CD4-positive, alpha-beta T cell treated with Interferon alpha-2 for 1 hour (primary cell): ENCODE measurements at places on chromosomes 4 and X.

DNA sequence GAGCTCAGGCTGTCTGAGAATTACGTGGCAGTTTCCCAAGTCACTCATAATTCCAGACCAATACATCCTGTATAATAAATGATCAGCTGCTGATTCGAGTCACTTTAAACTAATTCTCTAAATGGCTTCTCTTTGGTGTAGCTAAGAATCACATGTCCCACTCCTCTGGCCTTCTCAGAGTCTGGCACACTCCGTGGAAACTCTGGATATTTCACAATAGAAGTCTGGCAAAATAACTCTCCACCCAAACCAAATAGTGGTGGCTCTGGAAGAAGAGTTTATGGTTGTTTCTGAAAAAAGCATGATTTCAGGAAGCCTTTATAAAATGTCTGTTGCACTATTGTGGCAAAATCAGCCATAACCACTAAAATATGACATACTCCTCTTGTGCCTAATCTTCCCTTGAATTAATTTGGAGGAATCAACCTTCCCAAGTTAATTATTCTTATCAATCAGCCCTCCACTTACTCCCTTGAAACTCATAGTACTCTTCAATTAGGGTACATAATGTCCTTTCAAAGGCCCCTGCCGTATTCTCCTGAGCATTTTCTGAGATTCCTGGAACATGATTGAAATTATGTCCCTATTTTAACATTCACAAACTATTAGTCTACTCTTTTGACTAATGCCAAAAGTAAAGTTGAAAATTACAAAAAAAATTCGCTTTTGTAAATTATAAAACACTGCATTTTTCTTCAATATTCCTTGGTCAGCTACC is 991.6 kb downstream of the FAT4 start:
- no peak for DNase-seq

DNA sequence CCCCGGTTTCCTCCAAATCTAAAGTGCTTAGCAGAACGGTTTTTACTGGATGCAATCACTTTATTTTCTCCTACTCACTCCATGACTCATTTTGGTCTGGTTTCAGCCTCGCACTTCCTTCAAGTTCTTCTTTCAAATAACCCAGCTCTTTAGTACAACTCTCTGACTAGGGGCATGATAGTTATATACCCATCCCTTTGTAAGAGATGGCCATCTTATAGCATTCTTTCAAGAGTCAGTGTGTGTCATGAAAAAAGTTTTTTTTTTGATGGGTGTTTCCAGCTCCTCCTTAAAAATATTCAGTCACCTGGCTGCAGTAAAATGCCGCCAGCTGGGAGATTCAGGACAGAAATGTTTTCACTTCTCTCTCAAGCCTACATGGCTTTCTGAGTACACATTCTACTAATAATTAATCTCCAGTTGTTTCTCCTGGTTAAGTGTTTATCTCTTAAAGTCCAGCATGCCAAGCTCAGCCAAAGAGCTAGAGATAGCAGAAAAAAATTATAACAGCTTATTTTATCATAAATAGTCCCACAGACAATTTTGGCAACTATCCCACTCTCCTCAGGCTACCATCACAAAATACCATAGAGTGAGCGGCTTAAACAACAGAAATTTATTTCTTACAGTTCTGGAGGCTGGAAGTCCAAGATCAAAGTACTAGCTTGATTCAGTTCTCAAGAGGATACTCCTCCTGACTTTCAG is 139.3 kb downstream of the GASK1B start:
- DNase-seq = no peak

- DNase-seq = no peak
These were observed 27.5 kb downstream of the NKX1-1 start for GRCh38 chr4:1378559-1379231.

DNA sequence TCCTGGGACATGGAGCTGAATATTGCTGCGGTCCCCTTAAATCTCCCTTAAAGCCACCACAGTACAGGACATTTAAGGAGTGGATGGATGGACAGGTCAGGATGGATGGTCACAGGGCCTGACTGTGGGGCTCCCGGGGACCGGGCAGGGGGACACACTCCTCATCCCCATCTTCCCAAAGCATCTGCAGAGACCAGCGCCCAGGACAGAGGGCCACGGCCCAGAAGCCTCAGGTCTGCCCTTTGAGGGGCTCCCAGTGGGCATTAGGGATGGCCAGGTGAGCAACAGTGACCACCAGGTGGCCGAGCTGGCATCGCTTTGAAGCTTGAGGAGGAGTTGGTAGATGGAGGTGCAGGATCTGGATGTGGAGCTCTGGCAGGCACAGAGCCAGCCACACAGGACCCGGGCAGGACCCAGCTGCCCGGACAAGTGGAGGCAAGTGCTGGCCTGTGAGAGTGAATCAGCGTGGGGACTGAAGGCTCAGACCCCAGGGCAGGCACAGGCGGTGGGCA is 51.4 kb downstream of the ABLIM2 start:
- no peak for DNase-seq

DNA sequence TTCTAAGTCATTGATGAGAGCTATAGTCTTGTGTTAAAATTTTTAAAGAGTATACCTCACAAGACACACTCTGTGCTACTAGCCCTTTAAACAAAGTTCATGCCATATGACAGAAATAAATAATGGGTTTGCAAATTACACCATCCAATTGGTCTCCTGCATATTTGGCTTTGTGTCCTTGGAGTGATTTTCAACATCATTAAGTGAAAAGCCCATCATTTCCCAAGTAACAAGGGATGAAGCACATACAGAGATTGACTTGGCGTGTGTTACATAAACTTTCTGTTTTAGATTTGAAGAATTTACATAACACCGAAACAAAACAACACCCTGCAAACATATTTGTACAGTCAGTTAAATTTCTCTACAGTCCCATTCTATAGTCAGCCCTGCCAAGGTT is 216.9 kb upstream of the NEIL3 start:
- no peak for DNase-seq

DNA sequence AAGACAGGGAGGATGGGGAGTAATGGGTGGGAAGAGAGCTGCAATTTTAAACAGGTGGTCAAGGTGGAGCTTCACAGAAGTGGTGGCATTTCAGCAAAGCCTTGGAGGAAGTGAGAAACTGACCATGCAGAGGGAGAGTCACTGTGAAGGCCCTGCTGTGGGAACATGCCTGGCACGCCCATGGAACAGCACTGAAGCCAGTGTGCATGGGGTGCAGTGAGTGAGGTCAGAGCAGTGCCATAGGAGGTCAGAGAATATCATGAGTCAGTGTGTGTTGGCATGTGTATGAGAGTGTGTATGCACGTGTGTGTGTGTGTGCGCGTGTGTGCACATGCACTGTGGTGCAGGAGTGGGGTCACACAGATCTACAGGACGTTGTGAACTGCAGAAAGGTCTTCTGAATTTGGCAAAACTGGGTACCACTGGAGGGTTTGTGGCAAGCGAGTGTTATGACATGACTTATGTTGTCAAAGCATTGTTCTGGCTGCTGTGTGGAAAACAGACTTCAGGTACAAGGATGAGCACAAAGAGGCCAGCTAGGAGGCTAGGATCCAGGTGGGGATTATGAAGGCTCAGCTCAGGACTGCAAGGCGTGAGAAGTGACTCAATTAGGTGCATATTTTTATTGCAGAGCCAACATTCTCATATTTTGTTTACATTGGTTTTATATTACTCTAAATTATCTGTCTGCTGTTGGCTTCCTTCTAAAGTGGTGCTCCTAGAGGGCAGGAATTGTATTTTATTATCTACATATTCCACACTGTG is 34.0 kb downstream of the ZNF827 start:
- no peak for DNase-seq
